Pericardium fibroblast (primary cell): ENCODE measurements at places on chromosomes 7 and 10. TPM values are rescaled to one million over a fixed set of nuclear protein-coding genes. Genes with fewer than 3 reads are reported as not detected.

Gene STAG3
- total RNA-seq, result 0.17 and 0.23 TPM in 2 replicates

Gene LRIT1
- total RNA-seq, result not detected in 2 replicates

Gene FAM171A1
- 20.9 and 24.5 TPM in 2 replicates for total RNA-seq

Gene EBLN1
- total RNA-seq, result not detected in 2 replicates

Gene CC2D2B
- not detected in 2 replicates for total RNA-seq

Gene CLCN1
- total RNA-seq, result not detected in 2 replicates

Gene HTR5A
- total RNA-seq, result not detected in 2 replicates

Gene THSD7A
- 0.09 and 0.23 TPM in 2 replicates for total RNA-seq

Gene SLC39A12
- total RNA-seq, result not detected in 2 replicates

Gene TMEM273
- not detected in 2 replicates for total RNA-seq

Gene SAMD9L
- total RNA-seq, result 3.0 and 8.8 TPM in 2 replicates

Gene ZNF853
- 2.9 and 3.3 TPM in 2 replicates for total RNA-seq
